Sigmoid colon (tissue), 7 donors: ENCODE measurements at places on chromosomes 2 and 18. TPM values are rescaled to one million over a fixed set of nuclear protein-coding genes. Genes with fewer than 3 reads are reported as not detected.

DNA sequence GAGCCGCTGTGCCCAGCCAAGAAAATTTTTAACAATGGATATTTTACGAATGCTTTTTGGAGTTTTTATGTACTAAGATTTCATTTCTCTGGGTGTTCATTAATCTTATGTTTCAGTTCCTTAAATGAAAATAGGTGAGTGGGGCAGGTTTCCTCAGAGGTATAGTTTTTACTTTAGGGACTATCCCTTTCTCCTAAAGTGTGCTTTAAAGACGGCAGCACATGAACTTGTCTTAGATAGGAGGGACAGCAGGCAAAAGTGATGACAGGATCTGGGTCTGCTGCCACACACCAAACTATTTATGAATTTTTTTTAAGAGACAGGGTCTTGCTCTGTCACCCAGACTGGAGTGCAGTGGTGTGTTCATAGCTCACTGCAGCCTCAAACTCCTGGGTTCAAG lies 8.0 kb upstream of the REL start:
- no peak overlapping the region for H3K4me3 ChIP-seq
- DNase-seq = no peak
- H3K27ac ChIP-seq = no peak overlapping the region
- H3K36me3 ChIP-seq = no peaks in the 10 kb centered on the region
- H3K27me3 ChIP-seq = no peaks in the 10 kb centered on the region

GRCh38 chr2:136665736-136666135 lies 99.6 kb upstream of the THSD7B start:
- H3K27me3 ChIP-seq = no peaks in the 10 kb centered on the region
- H3K36me3 ChIP-seq = no peaks in the 10 kb centered on the region
- H3K4me1 ChIP-seq = no peaks in the 10 kb centered on the region

DNA sequence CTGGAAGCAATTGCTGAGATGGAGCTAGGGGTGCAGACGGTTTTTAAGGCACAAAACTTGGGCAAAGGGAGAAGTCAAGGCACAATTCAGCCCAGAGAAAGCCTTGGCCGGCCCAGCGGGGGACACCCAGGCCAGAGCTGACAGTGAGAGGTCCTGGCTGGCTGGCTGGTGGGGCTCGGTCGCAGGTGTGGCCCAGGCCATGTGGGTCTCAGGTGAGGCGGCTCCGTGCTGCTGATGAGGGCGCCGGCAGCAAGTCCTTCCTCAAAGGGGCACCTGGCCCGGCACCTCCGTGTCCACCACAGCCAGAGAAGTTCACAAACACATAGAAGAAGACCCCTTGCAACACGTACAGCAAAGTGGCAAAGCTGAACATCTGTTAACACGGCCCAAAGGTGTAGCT lies 54.2 kb upstream of the LDLRAD4 start:
- no peak overlapping the region for H3K27ac ChIP-seq
- no peaks in the 10 kb centered on the region for H3K4me1 ChIP-seq
- no peak for DNase-seq
- H3K27me3 ChIP-seq = no peaks in the 10 kb centered on the region
- H3K36me3 ChIP-seq = no peaks in the 10 kb centered on the region

DNA sequence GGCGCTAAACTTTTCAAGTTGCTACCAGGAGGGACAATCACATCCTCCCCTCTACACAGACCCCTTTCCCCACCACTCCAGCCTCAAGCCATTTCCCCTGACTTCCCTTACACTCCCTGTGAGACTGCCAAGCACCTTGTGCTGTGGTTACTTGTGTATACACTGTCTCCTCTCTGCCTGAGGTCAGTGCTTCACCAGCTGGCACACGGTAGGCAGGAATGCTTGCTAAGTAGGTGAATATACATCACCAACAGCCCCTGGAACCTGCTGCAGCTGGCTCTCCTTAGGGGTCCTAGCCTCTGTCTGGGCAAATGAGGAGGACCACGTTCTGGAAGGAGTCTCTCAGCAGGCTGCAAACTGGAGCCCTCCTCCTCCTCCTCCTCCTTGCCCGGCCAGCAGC lies 38.3 kb upstream of the ACAA2 start:
- no peaks in the 10 kb centered on the region for H3K36me3 ChIP-seq
- no peak overlapping the region for H3K27ac ChIP-seq
- no peaks in the 10 kb centered on the region for H3K27me3 ChIP-seq

GRCh38 chr2:233349005-233349998 lies 5.0 kb upstream of the DGKD start:
- no peaks in the 10 kb centered on the region for H3K36me3 ChIP-seq
- no peak for DNase-seq
- H3K27ac ChIP-seq = no peak overlapping the region
- no peak overlapping the region for H3K4me3 ChIP-seq
- peaks cover 8% of the 10 kb centered on the region for H3K4me1 ChIP-seq

DNA sequence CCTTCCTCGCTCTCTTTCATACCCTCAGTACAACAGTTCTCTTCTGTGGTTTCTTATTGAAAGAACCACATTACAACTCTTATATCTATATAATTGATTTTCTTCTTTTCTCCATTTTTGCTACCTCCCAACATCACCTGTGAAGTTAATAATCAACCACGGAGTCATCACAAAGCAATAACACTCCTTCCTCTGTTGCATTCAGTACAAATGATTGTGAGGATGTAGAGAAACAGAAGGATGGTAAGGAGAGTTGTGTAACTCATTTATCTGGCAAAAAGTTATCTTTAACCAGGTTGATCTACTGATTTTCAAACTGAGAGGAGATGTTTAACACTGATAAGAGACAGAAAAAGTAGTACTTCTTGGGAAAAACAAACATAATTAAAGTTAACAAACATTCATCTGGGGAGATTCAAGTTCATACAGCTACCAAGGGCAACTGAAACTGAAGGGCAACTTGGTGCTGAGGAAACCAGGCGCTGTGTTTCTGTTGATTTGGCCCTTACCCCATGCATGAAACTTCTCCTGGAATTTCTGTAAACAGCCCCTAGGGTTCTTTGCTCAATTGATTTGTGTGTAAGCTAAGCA lies 14.2 kb downstream of the IDH1 start:
- H3K27ac ChIP-seq = no peak overlapping the region
- no peak for DNase-seq
- H3K4me3 ChIP-seq = no peak overlapping the region
- peaks cover 34% of the 10 kb centered on the region for H3K36me3 ChIP-seq
- H3K27me3 ChIP-seq = no peaks in the 10 kb centered on the region

- H3K4me3 ChIP-seq = no peak overlapping the region
- peaks cover 24% of the 10 kb centered on the region for H3K4me1 ChIP-seq
- H3K36me3 ChIP-seq = peaks cover 28% of the 10 kb centered on the region
- H3K27me3 ChIP-seq = no peaks in the 10 kb centered on the region
- no peak for DNase-seq
These were observed 6.2 kb downstream of the DNAJB2 start for GRCh38 chr2:219285373-219285735.

GRCh38 chr2:36695746-36696415 lies 626 bp upstream of the VIT start:
- H3K4me1 ChIP-seq = no peaks in the 10 kb centered on the region
- no peak for DNase-seq
- H3K36me3 ChIP-seq = no peaks in the 10 kb centered on the region
- H3K27ac ChIP-seq = no peak overlapping the region
- H3K27me3 ChIP-seq = no peaks in the 10 kb centered on the region

- no peaks in the 10 kb centered on the region for H3K4me1 ChIP-seq
- H3K4me3 ChIP-seq = no peak overlapping the region
- DNase-seq = no peak
- no peak overlapping the region for H3K27ac ChIP-seq
These were observed 88.8 kb downstream of the EPAS1 start for GRCh38 chr2:46385786-46386577.

DNA sequence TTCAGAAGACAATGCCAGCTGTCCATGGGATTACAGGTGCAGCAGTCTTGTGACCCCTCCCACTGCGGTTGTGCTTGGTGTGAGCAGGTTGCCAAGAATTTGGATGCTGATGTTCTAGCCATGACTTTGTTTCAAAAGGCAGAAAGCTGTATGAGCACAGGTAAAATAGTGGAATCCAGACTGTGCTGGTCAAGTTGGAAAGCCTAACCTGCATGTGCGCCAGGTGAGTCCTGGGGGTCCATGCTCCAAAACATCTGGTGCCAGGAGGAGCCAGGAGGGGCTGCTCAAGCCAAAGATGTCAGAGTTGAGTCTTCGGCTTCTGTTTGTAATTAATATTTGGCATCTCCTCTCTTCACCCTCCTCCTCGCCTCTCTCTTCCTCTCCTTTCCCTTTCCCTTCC lies 330.1 kb downstream of the MYCN start:
- no peak for DNase-seq
- H3K4me3 ChIP-seq = no peak overlapping the region
- H3K4me1 ChIP-seq = no peaks in the 10 kb centered on the region
- no peak overlapping the region for H3K27ac ChIP-seq
- H3K27me3 ChIP-seq = no peaks in the 10 kb centered on the region

DNA sequence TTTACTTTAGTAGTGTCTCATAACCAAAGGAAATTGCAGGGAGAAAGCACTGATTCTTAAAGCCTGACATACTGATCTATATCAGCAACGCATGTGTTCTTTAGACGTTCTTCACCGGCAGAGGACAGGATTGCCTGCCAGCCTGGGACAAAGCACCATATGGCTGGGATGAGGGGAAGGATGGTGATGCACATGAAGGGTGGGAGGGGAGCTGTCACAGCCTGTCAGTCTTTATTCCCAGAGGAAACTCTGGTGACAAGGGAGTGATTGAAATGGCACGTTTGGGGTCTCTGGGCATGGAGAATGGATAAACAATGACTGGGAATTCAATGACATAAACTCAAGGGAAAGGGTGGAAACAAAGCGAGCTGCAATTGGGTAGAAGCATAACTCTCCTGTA lies 808.1 kb downstream of the DCC start:
- H3K27me3 ChIP-seq = no peaks in the 10 kb centered on the region
- H3K36me3 ChIP-seq = no peaks in the 10 kb centered on the region
- H3K4me3 ChIP-seq = no peak overlapping the region
- no peak for DNase-seq

DNA sequence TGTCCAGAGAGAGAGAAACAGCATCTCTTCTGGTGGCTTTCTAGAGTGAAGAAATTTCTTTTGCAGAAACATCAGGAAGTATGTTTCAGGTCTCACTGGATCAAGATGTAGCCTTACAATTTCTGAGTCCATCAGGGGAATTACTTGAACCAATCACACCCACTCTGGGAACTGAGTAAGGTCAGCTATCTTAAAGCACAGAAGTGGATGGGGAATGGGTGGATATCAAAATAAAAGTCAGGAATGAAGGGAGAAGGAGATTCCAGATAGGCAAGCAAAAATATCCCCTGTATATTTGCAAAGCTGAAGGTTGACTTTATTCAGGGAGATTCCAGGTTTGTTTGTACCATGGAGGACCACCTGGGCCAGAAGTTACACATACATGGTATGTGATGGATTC lies 188.0 kb downstream of the CYRIA start:
- H3K27ac ChIP-seq = no peak overlapping the region
- no peaks in the 10 kb centered on the region for H3K27me3 ChIP-seq
- no peak overlapping the region for H3K4me3 ChIP-seq
- DNase-seq = no peak
- no peaks in the 10 kb centered on the region for H3K4me1 ChIP-seq
- no peaks in the 10 kb centered on the region for H3K36me3 ChIP-seq

GRCh38 chr18:2303517-2304238 lies 267.6 kb downstream of the METTL4 start:
- no peak overlapping the region for H3K27ac ChIP-seq
- no peak for DNase-seq
- H3K36me3 ChIP-seq = no peaks in the 10 kb centered on the region
- H3K4me3 ChIP-seq = no peak overlapping the region

DNA sequence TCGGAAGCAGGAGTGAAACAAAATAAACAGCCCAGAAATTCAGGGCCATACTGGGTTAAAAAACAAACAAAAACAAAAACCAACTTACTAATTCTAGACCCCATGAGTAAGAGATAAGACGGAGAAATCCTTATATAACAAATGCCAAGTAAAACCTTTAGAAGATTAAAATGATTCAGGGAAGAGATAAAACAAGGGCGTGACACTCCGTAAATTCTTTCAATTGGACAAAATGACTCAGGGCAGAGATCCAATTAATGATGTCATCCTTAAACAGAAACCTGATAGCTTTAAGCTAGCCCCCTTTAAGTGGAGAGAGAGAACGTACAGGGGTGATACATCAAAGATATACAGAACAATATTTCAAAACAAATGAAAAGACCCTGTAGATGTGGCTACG lies 317.4 kb downstream of the NBAS start:
- H3K36me3 ChIP-seq = no peaks in the 10 kb centered on the region
- H3K27ac ChIP-seq = no peak overlapping the region
- DNase-seq = no peak
- no peaks in the 10 kb centered on the region for H3K27me3 ChIP-seq

DNA sequence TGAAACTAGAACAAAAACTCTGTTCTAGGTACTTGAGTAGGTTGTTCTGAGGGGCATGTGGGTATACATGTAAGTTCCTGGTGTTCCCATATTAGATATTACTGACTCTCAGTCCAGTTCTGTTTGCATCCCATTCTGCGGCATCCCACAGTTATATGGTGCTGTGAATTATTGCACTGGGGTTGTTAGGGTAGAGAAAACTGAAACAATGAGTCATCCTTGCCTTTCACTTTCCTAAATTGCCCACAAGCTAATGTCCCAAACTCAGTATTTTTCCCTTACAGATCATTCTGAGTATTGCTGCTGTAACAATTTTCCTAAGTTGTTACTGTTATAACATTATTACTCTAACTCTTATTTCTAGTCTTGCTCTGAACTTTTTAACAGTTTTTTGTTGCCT lies 3.0 kb downstream of the WDR75 start:
- H3K27ac ChIP-seq = no peak overlapping the region
- H3K4me3 ChIP-seq = no peak overlapping the region
- peaks cover 12% of the 10 kb centered on the region for H3K36me3 ChIP-seq
- no peaks in the 10 kb centered on the region for H3K4me1 ChIP-seq

Gene ASXL3
- 8.7 TPM for total RNA-seq

Gene GGCX
- 14.9 TPM for total RNA-seq

Gene UCN
- total RNA-seq = 3.9 TPM

Gene CTAGE1
- not detected for total RNA-seq

Gene HDAC4
- total RNA-seq = 106 TPM

Gene TYMS
- 1.1 TPM for total RNA-seq

Gene ERFE
- total RNA-seq = 0.49 TPM
